Gastroesophageal sphincter (tissue), 4 donors: ENCODE measurements at places on chromosomes 5 and 9. TPM values are rescaled to one million over a fixed set of nuclear protein-coding genes. Genes with fewer than 3 reads are reported as not detected.

DNA sequence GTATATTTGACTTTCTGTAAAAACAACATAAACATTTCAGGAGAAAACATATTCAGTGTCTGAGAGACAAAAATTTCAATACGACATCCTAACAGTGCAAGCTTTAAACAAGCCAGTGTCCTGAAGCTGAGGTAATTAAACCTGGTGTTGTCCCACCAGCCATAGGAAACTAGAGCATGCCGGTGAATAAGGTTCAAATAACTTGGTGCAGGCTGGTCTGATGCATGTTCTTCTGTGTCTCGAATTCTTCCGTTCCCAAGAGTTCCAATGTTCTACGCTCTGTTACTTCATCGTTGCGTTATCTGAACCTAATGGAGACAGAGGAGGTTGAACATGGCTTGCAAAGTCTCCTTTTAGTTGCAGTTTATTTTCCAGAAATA lies 48.9 kb downstream of the ADAMTS16 start:
- no peak for ATAC-seq

DNA sequence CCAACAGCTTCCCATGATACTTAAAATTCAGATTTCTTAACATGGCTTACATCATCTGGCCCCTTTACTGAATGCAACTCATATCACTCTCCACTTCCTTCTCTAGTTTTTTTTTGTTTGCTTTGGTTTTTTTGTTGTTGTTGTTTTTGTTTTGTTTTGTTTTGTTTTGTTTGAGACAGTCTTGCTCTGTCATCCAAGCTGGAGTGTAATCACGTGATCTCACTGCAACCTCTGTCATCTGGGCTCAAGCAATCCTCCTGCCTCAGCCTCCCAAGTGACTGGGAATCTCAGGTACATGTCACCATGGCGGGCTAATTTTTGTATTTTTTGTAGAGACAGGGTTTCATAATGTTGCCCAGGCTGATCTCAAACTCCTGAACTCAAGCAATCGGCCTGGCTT lies 41.4 kb downstream of the CPLANE1 start:
- ATAC-seq, result no peak

DNA sequence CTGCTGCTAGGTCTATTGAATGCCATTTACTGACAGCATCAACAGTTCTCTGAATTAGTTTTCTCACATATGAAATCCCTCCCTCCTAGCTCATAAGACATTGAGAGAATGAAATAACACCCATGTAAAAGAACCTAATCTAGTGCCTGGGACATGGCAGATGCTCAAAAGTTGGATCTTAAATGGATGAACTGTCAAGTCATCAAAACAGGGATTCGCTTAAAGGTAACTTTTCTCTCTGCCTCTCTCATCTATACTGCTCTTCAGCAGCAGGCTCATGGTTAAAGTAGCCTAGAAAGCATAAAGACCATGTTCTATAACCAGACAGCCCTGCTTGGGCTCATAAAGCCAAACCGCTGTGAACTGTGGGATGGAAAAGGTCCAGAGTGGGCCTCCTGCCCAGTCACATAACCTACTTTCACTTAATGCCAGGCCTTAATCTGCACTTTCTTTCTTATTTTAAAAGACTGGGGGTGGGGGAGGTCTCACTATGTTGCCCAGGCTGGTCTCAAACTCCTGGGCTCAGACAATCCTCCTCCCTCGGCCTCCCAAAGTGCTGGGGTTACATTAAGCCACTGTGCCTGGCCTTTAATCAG lies 3.7 kb downstream of the TMEM245 start:
- no peak for ATAC-seq

Gene MLANA
- total RNA-seq, result not detected

Gene IFNA21
- total RNA-seq, result not detected

Gene ARL14EPL
- not detected for total RNA-seq

Gene NDST1
- total RNA-seq, result 58.3 TPM

- ATAC-seq, result no peak
These were observed 11.8 kb downstream of the IL6ST start for GRCh38 chr5:55982957-55983381.

DNA sequence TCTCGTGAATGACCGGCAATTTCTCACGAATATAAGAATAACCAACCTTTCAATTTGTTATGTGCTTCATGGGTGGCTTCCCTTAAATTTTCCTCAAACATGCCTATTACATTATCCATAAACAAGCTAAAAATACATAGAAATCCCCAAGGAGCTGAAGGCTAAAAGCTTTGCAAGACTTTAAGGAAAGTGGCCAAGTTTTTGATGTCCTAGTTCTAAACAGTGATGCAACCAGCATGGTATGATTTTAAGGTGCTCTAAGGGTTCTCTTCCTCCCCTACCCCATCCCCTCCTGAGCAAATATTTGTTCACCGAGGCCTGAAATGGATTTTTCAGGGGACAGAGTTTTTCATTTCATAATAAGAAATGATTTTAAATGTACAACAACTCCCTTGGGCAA lies 79.8 kb downstream of the RGS7BP start:
- peak; percentile 28 for ATAC-seq

Gene SLC45A2
- not detected for total RNA-seq

Gene ENTPD2
- total RNA-seq, result 1.6 TPM

DNA sequence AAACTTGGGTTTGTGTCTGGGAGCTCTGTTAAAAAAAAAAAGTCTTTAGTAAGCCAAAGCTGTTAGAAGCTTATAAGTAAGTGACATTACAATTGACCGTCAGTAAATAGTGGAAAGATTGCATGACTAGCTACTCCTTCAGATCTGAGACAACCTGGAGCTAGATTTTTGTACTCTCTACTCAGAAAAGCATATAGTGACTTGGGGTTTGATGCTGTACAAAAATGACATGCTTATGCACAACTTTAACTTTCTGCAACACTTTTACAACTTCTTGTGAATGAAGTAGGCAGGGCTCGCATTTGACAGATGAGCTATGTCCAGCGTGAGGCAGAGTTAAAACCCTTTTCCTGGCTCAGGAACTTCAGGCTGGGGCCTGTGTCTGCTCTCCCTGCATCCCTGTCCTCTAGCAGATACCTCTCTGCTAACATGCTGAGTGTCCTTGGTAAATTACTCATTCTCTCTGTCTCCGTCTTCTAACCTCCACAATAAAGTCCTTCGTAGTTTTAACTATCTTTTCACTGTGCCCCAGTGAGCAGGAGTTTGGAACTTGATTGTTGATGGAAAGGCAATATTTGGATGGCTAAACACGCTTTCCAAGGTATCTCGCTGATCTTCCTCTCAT lies 471 bp upstream of the GHR start:
- ATAC-seq, result peak; percentile 13
